ENCODE measurements at places on chromosomes 6 and 20.
A peak's percentile ranks its signal among the peaks of the same experiment; 100 is the strongest.

DNA sequence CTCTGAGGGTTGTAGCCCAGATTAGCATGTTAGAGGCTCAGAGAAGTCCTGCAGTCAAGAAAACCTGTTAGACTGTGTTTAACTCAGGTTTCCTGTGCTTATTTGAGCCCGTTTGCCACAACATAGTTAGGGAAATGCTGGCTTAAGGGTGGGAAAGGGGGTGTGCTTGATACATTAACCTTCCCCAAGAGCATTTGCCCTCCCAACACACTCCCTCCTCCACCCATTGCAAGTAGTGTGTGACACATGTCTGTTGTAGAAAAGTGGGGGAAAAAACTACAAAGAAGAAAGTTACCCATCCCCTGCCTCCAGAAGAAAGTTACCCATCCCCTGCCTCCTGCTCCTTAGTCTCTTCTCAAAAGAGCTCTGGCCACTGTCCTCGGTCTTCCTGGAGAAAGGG is 36.8 kb upstream of the MRPS18A start:
- no peak for DNase-seq

GRCh38 chr20:53833333-53834061 is 236.9 kb downstream of the BCAS1 start:
- DNase-seq: no peak

DNA sequence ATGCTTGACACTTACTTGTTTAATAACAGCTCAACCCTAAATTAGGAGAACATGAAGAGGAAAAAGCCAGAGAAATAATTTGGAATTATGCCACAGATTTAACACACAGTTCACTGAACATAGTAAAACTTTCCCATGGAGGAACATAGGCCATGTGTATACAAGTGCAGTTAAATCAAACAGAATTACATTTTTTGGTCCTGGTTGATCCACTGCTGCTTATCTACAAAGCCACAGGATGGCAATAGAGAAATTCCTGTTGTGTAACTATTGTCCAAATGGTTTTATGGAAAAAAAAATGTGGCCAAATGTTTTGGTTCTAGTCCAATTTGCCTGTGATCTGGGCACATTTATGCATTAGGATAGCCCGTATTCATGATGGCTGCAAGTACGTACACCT is 136.8 kb downstream of the ALDH8A1 start:
- DNase-seq: peak; percentile 6

- no peak for DNase-seq
These were observed 42.8 kb downstream of the SLC35B3 start for GRCh38 chr6:8392569-8392968.

DNA sequence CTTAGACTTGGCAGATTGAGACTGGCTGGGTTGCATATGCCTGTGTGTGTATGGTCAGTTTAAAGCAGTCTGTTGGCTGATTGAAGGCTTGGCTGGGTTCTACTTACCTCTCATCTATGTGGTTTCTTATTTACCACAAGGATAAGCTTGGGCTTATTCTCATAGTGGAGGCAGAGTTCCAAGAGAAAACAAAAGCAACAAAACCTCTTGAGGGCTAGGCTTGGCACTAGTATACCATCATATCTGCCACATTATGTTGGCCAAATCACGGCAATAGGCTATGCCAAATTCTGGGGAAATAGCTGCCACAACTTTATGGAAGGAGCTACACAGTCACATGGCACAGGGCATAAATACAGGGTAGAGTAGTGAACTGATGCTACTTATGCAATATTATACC is 714.1 kb downstream of the CBLN4 start:
- DNase-seq: no peak

DNA sequence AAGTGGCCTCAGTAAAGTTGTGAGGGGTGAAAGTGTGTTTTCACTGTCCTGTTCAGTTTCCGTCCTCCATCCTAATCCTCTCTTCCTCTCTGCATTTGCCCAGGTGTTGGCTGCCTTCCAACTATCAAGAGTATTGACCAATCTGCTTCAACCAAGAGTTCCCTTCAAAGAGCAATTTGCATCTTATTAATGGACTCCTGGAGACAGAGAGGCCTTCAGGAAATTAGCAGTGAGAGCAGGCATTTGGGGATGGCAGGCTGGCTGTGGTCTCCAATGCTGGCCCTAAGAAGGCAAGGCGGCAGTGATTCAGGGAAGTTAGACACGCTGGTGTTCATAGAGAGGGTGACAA is 77.2 kb downstream of the GPR6 start:
- no peak for DNase-seq

DNA sequence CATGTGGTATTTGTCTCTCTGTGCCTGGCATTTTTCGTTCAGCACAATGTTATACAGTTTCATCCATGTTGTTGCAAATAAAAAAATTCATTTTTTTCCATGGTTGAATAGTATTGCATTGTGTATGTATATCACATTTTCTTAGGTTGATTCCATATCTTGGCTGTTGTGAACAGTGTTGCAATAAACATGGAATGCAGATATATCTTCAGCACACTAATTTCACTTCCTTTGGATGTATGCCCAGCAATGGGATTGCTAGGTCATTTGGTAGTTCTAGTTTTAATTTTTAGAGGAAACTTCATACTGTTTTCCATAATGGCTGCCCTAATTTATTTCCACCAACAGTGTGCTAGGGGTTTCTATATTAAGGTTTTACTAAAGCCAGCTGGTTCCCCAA is 52.6 kb downstream of the GFRAL start:
- DNase-seq: no peak

- no peak for DNase-seq
These were observed 51.0 kb downstream of the CPXM1 start for GRCh38 chr20:2749343-2749950.

DNA sequence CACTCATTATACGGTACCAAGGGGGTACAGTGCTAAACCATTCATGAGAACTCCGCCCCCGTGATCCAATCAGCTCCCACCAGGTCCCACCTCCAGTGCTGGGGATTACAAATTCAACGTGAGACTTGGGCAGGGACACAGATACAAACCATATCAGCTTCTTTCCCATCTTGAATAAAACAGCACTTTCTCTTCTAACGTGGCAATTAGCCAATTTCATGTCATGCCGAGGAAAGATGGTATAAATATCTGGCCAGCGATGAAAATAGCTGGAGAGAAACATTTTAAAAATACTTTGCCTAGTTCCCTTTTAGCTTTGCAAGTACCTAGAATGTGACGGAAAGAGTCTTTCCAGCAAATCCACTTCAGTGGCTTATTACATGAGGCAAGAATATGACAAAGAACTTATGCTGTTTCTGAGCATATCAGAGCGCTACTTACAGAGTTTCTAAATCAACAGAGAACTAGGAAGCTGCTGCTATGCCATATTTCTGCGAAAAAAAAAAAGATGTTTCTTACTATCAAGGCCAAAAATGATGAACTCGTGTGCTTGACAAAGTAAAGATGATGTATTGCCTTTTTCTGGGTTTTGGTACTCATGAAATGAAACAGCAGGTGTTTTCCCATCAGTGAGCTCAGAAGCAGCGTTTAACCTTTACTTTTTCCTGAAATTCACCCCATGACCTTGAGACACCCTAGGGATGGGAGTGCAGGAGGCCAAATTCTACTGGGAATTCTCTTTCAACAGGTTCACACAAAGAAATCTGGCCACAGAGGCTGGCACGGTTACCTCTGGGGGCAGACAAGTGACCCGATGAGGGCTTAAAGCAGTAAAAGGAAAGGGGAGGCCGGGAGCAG is 37.9 kb downstream of the AGPAT4 start:
- DNase-seq: no peak

DNA sequence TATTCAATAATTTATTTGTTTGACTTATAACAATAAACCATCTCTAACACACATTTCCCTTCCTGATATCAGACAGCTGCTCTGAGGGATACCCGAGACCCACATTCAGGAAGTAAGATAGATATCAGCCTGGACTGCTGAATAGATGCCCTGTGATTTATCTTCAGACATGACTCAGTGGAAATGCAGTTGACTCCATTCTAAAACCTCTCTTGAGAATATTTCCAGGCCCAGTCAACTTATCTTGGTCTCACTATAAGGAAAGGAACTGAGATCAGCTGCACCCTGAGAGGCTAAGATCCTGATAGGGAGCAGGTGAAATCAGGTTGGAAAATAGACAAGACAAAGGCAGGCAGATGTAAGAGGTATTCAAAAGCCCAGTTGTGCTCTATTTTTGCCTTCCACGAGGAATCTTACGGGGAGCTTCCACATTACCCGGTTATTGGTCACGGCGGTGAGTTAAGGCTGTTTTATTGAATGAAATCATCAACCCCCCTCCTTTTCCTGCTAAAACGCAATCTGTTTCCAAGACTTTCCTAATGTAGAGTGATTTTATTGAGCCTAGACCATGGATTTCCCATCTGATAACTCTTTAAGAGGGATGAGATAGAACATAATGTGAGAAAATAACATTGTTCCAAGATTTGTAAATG is 25.5 kb downstream of the C6orf15 start:
- no peak for DNase-seq
